ENCODE measurements at places on chromosomes 12 and 14. TPM values are rescaled to one million over a fixed set of nuclear protein-coding genes. Genes with fewer than 3 reads are reported as not detected.
A peak's percentile ranks its signal among the peaks of the same experiment; 100 is the strongest.

The DLGAP5 gene
- total RNA-seq: 0.34 TPM

DNA sequence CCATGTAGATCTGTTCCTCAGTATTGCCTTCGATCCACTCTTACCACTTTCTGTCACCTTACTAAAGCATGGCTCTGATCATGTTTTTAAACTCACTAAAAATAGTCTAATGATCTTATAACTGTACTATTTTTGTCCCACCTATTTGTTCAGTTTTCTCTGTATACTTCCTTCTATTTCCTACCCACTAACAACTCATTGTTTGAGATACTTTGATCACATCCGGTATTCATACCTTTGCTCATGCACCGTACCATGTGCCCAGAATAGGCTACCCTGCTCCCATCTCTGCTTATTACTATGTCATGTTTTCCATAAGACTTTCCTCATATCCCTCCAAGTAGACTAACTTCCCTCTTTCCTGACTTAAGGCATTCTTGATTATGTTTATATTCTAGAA, 128.6 kb downstream of the MED13L start:
- no peak for DNase-seq

- peak; percentile 92 for DNase-seq
These were observed 8.8 kb downstream of the ALDH2 start for GRCh38 chr12:111775205-111776193.

The CARMIL3 gene
- 0.37 TPM for total RNA-seq

- DNase-seq: no peak
These were observed 101.2 kb downstream of the TMEM30B start for GRCh38 chr14:61179796-61180398.

- DNase-seq: no peak
These were observed 18.8 kb downstream of the SLC25A29 start for GRCh38 chr14:100287202-100287997.

The OR6C74 gene
- not detected for total RNA-seq

DNA sequence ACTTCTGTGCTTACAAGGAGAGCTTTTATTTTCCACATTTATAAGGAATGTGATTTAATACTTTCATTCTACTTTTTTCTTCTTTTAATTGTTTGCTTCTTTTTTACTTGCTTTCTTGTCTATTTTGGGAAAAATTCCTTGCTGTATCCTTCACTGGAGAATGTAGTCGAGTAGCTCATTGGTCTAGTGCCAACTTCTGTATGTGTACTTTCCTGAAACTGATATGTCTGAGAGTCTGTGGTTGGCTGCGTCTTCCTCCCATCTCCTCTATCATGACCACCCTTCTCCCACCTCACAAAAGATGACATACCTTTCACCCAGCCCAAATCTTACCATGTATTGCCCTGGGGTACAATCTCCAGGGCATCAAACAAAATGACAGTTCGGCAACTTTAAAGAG, 51.8 kb downstream of the MSRB3 start:
- peak; percentile 49 for DNase-seq

DNA sequence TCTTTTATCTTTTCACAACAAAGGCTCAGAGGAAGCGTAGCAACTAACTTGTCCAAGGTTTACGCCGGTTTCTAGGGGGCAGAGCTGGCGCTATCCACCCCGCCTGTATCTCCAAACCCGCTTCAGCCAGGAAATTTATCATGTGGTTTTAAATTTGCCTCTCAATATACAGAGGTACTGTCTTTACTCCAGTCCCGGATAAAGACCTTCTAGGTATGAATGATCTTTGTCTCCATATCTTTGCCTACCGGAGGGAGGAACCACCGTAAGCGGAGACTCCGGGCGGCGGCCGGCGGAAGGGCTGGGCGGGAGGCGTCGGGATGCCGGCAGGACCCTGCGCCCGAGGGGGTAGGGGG, 693 bp upstream of the RIMKLB start:
- peak; percentile 88 for DNase-seq

GRCh38 chr12:63885401-63885800, 40.9 kb downstream of the SRGAP1 start:
- no peak for DNase-seq

GRCh38 chr12:34399631-34400410, 377.5 kb downstream of the ALG10 start:
- no peak for DNase-seq

DNA sequence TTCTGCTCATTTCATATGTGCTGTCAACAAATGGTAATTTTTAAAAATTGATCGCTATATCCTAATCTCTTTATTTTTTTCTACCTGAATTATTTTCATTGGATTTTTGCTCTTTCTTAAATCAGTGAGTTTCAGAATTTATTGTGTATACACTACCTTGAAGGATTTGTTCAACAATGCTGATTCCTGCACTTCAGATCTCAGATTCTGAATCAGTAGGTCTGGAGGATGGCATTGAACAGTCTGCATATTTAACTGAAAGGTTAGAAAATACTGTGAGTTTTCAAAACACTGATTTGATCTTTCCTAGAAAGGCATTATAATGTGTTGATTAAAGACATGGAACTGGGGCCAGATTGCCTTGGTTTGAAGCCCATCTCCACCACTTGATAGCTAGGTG, 1.6 kb downstream of the G2E3 start:
- DNase-seq: no peak

- no peak for DNase-seq
These were observed 38.8 kb downstream of the HELB start for GRCh38 chr12:66341126-66341525.

DNA sequence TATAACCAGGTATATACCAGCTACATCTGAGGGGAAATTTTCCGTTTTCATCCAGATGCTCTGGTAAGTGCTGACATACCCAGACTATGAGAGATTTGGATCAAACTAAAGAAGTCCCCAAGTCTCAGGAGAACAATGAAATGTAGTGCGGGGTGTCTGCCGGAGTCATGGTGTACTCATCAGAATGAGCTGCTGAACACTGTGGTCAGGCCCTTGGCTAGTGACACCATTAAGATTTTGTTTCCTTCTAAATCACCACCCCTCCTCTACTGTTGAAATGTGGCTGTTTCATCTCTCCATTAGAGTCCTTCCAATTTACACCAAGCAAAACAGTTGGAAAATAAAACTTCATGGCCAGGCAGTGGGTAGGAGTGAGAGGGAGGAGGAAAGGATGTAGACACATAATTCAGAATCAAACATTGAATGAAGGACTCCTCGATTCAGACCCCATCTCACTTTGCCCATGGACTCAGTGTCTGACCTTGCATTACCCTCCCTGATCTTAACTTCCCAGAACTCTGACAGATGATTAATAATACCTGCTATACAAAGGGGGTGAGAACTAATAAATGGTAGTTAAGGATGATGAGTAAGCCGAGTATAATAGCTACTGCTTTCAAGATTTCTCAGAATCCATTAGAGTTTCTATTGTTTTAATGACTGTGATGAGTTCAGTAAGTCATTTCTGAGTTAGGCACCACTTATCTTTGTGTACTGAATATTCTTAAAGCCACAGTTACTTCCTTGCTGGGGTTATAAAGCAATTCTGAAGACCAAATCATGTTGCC, 127.4 kb downstream of the CRADD start:
- DNase-seq: no peak

The CLEC2A gene
- total RNA-seq: not detected

DNA sequence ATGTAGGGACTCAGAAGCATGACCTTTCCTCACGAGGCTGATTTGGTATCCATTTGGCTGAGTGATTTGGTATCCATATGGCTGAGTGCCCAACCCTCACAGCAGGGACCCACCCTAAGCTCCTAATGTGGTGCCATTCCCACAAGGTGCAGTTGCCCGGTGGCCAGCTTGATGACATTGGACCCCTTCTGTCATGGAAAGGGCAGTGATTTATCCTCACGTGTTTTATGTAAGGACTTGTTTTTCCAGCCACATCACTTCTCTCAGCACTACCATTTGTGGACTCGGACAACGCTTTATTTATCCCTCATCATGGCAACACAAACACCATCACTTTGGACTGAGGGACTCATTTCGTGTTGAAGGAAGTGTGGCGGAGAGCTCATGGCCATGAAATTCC, 8.5 kb upstream of the CDC42BPB start:
- DNase-seq: no peak

GRCh38 chr12:106126441-106127337, 12.1 kb downstream of the NUAK1 start:
- DNase-seq: no peak

DNA sequence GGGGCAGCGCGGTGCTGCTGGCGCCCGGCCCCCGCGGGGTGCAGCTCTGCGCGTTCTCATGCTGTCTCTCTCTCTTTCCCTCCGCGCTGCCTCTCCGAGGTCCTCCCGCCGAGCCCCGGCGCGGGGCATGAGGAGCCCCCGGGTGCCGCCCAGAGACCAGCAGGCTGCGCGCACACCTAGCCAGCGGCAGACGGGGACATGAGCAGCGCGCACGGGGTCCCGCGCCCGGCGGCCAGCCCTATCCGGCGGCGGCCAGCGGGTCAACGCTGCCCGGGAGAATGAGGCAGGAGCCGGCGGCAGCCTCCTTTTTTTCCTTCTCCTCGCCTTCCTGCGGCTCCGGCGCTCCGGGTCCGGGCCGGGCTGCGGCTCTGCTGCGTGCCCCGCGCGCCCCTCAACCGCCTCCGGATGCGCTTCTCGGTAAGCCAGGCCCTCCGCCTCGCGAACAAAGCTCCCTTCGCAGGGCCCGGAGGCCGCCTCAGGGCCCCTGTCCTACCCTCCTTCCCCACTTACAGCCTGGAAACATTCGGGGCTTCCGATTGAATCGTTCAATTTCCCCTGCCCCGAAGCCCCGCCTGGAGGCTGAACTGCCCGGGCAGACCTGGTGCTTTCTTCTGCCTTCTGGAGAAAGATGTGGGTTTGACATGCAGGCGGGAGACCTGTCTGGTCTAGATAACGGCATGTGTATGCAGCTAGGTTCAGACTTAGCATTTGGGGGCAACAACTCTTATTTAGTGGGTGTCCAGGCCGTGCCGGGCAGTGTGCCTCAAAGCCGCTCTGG, at the start of gene TUNAR:
TSS of gene TUNAR (plus strand) at position 72 of the 778 bp plus-strand sequence.
- DNase-seq: no peak

- DNase-seq: no peak
These were observed 231.7 kb upstream of the PRKD1 start for GRCh38 chr14:30159374-30159773.

The PLA2G1B gene
- 33.9 TPM for total RNA-seq

The PLD4 gene
- total RNA-seq: 0.92 TPM

DNA sequence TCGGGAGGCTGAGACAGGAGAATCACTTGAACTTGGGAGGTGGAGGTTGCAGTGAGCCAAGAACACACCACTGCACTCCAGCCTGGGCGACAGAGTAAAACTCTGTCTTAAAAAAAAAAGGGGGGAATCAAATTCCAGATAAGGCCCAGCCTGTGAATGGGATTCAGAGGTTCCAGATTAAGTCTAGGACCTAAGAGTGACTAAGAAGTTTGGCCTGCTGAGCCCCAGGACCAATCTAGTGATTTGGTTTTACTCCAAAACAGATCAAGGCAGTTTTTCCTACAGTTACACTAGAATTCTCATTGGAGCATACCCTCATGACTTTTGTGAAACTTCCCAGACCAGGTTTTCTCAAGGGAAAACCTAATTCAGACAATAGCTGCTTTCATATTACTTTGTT, 22.8 kb downstream of the EXOC5 start:
- DNase-seq: no peak

DNA sequence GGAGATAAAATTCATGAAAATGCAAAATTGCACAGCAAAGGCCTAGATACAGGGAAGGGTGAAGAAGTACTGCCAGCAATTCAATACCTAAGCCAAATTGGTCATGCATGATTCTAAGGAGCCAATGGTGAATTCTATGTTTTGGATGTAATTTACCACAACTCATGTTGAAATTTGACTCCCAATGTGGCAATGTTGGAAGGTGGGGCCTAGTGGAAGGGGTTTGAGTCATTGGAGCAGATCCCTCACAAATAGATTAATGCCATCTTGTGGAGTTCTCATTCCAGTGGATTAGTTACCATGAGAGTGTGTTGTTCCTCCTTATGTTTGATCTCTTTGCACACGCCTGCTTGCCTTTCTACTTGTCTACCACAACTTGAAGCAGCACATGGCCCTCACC, 194.0 kb upstream of the ALG10 start:
- no peak for DNase-seq

- peak; percentile 47 for DNase-seq
These were observed 252.3 kb downstream of the KTN1 start for GRCh38 chr14:55832122-55832911.

The STAB2 gene
- total RNA-seq: 10.0 TPM

DNA sequence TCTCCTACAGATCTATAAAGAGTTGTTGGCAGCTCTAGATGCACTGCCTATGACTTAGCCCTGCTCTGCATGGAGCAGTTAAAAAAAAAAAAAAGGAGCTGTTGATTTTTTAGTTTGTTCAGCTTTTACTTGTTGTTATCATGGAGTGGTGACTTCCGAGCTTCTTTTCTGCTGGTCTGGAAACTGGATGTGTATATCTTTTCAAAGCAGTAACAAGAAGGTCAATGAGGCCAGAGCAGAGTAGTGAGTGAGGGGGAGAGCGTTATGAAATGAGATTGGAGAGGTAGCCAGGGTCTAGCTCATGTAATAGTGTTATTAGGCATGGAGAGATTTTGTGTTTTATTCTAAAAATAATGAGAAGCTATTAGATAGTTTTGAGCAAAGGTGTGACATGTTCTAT, 13.2 kb upstream of the TUBA1B start:
- no peak for DNase-seq

DNA sequence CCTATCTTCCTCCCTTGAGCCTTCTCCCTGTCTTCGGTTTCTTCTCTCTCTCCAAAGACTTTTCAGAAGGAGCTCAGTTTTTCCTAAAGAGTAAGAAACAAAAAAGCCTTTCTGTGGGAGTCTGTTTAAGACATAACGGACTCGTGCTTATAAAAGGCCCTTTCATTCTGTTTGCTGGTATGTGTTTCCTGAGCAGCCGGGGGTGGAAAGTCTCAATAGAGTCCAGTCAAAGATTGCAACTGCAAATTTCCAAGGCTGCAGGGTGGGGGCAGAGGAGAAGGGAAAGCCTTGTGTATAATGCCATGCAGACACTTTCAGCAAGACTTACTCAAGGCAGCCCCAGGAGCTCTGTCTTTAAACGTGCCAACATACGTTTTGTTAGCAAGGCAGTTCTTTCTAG, 62.2 kb downstream of the GNG2 start:
- peak; percentile 83 for DNase-seq

The FOXM1 gene
- total RNA-seq: 4.0 TPM

DNA sequence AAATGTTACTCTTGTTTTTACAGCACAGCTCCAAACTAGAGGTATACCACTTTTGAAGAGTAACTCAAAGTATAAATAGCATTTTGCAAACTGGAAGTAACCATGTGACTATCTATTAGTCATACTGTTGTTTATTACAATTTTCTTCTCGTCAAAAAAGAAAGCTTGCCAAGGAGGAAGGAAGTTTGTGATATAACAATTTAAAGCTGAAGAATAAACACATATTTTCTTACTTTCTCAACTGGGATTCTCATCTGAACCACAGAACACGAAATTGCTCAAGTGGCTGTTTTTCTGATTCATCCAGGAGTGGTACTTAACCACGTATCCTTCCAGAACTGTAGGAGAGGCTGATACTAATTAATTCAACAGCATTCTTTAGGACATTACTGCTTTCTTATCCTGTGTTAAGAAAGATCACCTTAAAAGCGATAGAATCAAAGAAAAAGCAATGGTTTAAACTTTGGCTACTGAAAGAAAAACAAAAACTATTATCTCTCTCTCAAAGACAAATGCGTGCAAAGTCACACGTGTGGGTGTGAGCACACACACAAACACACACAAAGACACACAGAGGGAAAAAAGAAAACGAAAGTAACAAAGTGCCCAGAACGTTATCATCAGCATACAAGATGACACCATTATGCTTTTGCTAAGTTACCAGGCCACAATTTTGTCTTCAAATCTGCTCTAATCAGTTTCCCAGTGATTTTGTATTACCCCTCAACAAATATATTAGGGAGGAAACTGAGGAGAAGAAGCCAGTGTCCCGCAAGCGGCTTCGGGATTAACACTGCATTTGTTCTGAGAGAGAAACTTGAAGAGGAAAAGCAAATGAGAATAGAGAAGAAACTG, at the start of gene CLEC2B:
TSS of gene CLEC2B (minus strand) at position 48 of the 855 bp plus-strand sequence.
- DNase-seq: peak; percentile 82

The TMEM229B gene
- total RNA-seq: 4.5 TPM

The SYNE3 gene
- total RNA-seq: 30.5 TPM

Measured in lung (tissue), 17 donors.